ENCODE measurements at places on chromosomes 12 and 14.

GRCh38 chr12:57852620-57853500, 6.3 kb upstream of the CTDSP2 start:
- DNase-seq = no peak

GRCh38 chr12:14577344-14577743, 9.7 kb upstream of the PLBD1 start:
- DNase-seq = no peak

GRCh38 chr14:91606851-91607250, 96.7 kb upstream of the PPP4R3A start:
- no peak for DNase-seq

- no peak for DNase-seq
Observed at GRCh38 chr14:64549791-64550620, at the start of gene PPP1R36. TSS of gene PPP1R36 (plus strand) at chr14:64549961. CDS start at chr14:64549998, 37 bp downstream.

- DNase-seq = no peak
Observed at GRCh38 chr12:20883288-20883687, 72.8 kb downstream of the SLCO1B3 start.
